Aorta (tissue), 5 donors: ENCODE measurements at places on chromosomes 4 and X. TPM values are rescaled to one million over a fixed set of nuclear protein-coding genes. Genes with fewer than 3 reads are reported as not detected.

The CTAG1B gene
- not detected for total RNA-seq

- DNase-seq = no peak
- H3K4me3 ChIP-seq = no peak overlapping the region
- H3K4me1 ChIP-seq = no peaks in the 10 kb centered on the region
Measured at GRCh38 chr4:186755550-186756519, 32.2 kb upstream of the FAT1 start.

The TECRL gene
- total RNA-seq = not detected

GRCh38 chr4:155675709-155676429, 9.2 kb downstream of the GUCY1A1 start:
- no peaks in the 10 kb centered on the region for H3K36me3 ChIP-seq
- H3K27me3 ChIP-seq = no peaks in the 10 kb centered on the region
- no peak for DNase-seq
- H3K27ac ChIP-seq = peak overlapping the region; percentile 28
- H3K4me3 ChIP-seq = peak overlapping the region; percentile 20

DNA sequence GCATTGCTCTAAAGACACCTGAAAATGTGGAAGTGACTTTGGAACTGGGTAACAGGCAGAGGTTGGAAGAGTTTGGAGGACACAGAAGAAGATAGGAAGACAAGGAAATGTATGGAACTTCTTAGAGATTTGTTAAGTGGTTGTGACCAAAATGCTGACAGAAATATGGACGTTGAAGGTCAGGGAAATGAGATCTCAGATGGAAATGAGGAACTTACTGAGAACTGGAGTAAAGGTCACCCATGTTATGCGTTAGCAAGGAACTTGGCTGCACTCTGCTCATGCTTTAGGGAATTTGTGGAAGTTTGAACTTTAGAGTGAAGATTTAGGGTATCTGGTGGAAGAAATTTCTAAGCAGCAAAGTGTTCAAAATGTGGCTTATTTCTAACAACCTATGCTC, 99.4 kb downstream of the FAM13A start:
- no peaks in the 10 kb centered on the region for H3K36me3 ChIP-seq
- no peak overlapping the region for H3K27ac ChIP-seq
- no peaks in the 10 kb centered on the region for H3K4me1 ChIP-seq
- H3K27me3 ChIP-seq = no peaks in the 10 kb centered on the region

The ARHGAP36 gene
- total RNA-seq = not detected

The HEPH gene
- total RNA-seq = 67.8 TPM

DNA sequence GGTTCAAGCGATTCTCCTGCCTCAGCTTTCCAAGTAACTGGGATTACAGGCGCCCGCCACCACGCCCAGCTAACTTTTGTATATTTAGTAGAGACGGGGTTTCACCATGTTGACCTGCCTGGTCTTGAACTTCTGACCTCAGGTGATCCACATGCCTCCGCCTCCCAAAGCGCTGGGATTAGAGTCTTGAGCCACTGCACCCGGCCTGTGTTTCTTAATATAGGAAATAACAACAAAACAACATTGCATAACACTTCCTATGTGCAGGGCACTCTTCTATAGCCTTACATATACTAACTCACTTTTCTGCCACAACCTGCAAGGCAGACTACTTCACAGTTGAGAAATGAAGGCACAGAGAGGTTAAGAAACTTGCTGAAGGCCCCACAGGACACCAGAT, 12.8 kb upstream of the TMEM131L start:
- DNase-seq = no peak
- H3K36me3 ChIP-seq = no peaks in the 10 kb centered on the region
- no peak overlapping the region for H3K4me3 ChIP-seq
- no peaks in the 10 kb centered on the region for H3K27me3 ChIP-seq

The MAGEA2 gene
- not detected for total RNA-seq

- no peaks in the 10 kb centered on the region for H3K27me3 ChIP-seq
- H3K36me3 ChIP-seq = no peaks in the 10 kb centered on the region
- no peaks in the 10 kb centered on the region for H3K4me1 ChIP-seq
Measured at GRCh38 chrX:34866646-34867045, 76.0 kb upstream of the FAM47B start.

- H3K4me3 ChIP-seq = no peak overlapping the region
- no peaks in the 10 kb centered on the region for H3K4me1 ChIP-seq
- no peak overlapping the region for H3K27ac ChIP-seq
- no peak for DNase-seq
- H3K27me3 ChIP-seq = no peaks in the 10 kb centered on the region
Measured at GRCh38 chr4:154623436-154623835, 11.0 kb upstream of the FGG start.
